ENCODE measurements at places on chromosomes 7 and 10.

- DNase-seq, result no peak
Measured at GRCh38 chr7:1888425-1888824, 218.3 kb downstream of the ELFN1 start.

DNA sequence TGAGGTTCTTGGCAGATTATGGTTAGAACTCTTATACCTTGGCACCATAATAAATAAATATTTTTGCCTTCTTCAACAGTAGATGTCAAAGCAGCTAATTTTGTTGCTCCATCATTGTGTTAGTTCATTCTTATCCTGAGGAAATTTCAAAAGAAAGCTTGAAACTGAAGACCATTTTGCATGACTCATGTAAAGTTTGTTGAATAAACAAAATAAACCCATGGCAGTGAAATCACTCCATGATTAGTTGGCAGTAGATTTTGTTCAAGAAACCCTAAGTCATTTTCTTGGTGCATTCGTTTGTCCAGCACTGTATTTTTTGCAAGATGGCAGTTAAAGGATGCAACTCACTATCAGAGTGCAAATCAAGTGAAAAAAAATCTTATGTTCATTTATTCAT, 91.6 kb downstream of the HECW1 start:
- no peak for DNase-seq

GRCh38 chr7:40909346-40909980, 774.7 kb downstream of the SUGCT start:
- no peak for DNase-seq

GRCh38 chr7:84399661-84400060, 205.1 kb upstream of the SEMA3A start:
- DNase-seq, result no peak

GRCh38 chr10:2592360-2593160, 474.8 kb upstream of the PFKP start:
- DNase-seq, result no peak

- peak; percentile 29 for DNase-seq
Measured at GRCh38 chr7:134126966-134127848, at the start of gene LRGUK. LRGUK (plus strand) TSS chr7:134127340; CDS start chr7:134127368, 28 bp downstream.

- DNase-seq, result no peak
Measured at GRCh38 chr7:118179191-118179590, 4.8 kb upstream of the LSM8 start.

DNA sequence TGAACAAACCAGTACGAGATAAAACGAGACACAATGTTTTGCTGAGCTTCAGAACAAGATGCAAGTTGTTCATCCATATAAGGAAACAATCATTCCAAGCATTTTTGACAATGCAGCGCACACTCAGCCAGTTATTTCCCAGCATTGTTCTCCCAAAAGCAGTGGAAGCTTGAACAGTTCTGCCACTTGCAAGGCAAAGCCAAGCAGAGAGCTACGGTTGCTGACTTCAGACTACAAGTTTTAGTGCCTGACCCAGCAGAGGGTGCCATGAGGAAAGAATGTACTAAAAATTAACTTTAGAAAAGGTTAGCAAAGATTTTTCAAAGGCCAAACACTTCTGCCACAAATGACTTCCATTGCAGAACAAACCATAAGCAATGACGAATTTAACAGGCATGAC, 152.5 kb downstream of the SLC25A13 start:
- DNase-seq, result no peak

GRCh38 chr10:86957471-86958115, at the start of gene MMRN2:
MMRN2 (minus strand) TSS chr10:86957615; CDS start chr10:86957541, 74 bp downstream.
- no peak for DNase-seq

DNA sequence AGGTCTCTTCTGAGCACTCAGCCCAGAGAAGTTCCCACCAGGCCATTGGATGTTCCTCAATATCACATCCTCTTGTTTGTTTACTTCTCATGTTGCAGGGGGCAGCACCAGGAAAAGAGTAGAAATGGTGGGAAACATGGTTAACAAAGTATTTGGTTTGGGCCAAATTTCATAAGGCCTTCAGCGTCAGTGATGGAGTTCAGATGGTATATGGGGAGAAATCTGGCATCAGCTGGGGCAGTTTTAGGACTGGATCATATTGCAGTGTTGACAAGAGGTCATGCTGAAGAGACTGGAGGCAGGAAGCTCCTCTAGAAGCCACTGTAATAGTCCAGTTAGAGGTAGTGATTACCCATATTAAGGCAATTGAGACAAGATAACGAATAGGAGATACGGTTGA, 200.0 kb downstream of the WDR11 start:
- DNase-seq, result no peak

- DNase-seq, result no peak
Measured at GRCh38 chr10:83931669-83932068, 207.6 kb upstream of the GHITM start.

DNA sequence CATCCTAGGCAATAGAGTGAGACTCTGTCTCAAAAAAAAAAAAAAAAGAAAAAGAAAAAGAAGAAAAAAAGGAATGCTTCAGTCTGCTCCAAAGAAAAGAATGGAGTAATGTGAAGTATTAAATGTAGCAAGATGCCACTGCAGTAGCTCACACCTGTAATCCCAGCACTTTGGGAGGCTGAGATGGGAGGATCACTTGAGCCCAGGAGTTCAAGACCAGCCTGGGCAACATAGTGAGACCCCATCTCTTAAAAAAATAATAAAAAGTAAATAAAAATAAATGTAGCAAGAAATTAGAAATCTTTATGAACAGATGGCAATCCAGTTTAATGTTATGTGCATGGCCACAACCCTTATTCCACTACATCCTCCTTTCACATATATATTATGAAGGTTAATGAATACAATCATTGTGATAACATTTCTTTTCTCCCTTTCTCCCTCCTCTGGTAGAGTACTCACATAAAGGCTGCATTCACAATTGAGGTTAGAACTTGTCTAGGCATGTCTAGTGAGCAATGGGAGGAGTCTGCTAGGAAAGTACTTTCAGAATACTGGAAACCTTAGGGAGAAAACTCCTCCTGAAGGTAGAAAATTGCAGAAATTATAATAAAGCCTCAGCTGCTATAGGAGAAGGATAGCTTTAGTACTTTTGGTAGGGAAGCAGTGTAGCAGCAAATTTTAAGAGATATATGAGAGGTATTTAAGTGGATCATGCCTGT, 20.4 kb downstream of the KLLN start:
- no peak for DNase-seq

GRCh38 chr7:2383543-2384274, 19.7 kb upstream of the CHST12 start:
- DNase-seq, result no peak

- no peak for DNase-seq
Measured at GRCh38 chr7:55546814-55547213, 25.5 kb downstream of the VOPP1 start.

DNA sequence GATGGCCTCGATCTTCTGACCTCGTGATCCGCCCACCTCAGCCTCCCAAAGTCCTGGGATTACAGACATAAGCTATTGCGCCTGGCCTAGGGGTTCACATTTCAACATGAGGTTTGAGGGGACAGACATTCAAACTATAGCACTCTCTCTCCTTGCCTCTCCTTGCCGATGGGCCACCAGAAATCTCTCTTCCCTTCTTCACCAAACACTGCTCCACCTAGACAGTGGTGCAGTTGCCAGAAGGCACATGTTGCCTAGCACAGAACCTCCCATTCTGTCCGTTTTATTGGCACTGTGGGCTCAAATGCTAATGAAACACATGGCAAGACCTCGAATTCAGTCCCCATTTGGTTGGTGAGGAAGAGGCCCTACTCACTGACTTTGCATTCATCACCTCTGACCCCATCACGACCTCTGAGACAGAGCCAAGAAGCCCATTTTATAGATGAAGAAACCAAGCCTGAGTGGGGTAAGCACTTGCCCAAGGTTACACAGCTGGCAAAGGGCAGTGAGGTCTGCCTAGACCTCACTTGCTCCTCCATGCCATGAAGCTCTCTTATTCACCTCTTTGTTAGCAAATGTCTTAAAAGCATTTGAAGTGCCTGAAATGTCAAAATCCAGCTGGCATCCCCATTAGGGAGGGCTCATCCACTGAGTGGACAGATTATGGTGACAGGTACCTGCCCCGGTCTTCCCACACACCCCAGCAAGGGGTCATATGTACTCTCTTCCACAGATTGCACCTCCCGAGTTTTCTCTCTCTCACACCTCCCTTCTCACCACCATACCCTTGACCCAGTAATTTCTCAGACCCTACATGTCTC, 34.0 kb downstream of the GPRIN2 start:
- DNase-seq, result no peak

DNA sequence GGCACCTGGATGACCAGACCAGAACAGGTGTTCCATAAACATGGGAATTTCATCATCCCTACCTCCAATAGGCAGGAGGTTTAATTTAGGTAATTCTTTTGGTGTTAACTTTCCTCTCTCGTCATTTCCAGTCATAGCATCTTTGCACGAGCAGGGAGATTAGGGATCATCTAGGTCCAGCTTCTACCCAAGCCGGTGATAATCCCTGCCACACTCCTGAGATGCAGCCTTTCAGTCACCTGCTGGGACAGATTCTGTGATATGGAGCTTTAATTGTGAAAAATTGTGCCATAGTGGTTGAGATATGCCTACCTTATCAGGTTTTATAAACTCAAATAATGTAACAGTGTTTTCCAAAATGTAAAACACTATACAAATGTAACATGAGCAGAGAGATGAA, 191.8 kb upstream of the AOAH start:
- no peak for DNase-seq

DNA sequence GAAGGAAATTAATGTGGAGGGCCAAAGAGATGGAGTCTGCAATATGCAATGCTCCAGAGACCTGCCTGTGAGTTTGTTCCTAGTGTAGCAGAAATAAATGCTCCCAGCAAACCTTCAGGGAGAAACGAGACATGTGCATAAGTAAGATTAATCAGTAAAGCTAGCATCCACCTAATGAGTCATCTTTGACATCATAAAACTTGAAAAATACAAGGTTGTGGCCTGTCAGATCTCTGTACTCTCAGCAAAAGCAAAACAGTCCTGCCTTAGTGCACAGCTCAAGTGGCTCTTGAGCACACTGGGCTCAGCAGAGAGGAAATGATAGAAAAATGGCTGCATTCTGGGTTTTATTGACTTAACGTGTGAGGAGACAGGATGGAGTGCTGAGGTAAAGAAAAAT, 32.5 kb upstream of the ERCC6 start:
- DNase-seq, result no peak

GRCh38 chr10:28281726-28282315, 21.0 kb downstream of the MPP7 start:
- DNase-seq, result no peak

DNA sequence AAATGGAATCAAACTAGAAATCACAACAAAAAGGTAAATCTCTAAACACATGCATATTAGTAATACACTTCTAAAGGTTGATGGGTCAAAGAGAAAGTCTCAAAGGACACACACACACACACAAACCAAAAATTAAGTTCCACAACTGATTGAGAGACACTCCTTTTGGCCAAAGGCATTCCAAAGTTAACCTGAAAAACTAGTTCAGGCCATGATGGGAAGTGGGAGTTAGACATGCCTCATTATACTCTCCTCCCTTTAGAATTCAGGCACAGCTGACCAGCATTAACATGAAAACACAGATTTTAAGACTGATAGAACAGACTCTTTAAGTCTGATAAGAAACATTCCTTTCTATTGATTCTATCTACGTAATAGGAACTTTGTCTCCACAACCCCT, 332.4 kb upstream of the IGFBP3 start:
- no peak for DNase-seq

- no peak for DNase-seq
Measured at GRCh38 chr7:151178236-151178635, 8.8 kb downstream of the ASB10 start.

- DNase-seq, result no peak
Measured at GRCh38 chr10:45509491-45509890, 135.5 kb downstream of the ALOX5 start.

- DNase-seq, result no peak
Measured at GRCh38 chr10:102927311-102928010, 9.4 kb downstream of the CNNM2 start.

GRCh38 chr10:29130190-29130673, 158.6 kb upstream of the LYZL1 start:
- DNase-seq, result no peak

GRCh38 chr7:2008101-2008935, 224.4 kb downstream of the MAD1L1 start:
- no peak for DNase-seq

GRCh38 chr7:126720232-126720631, 532.5 kb downstream of the GRM8 start:
- DNase-seq, result no peak

DNA sequence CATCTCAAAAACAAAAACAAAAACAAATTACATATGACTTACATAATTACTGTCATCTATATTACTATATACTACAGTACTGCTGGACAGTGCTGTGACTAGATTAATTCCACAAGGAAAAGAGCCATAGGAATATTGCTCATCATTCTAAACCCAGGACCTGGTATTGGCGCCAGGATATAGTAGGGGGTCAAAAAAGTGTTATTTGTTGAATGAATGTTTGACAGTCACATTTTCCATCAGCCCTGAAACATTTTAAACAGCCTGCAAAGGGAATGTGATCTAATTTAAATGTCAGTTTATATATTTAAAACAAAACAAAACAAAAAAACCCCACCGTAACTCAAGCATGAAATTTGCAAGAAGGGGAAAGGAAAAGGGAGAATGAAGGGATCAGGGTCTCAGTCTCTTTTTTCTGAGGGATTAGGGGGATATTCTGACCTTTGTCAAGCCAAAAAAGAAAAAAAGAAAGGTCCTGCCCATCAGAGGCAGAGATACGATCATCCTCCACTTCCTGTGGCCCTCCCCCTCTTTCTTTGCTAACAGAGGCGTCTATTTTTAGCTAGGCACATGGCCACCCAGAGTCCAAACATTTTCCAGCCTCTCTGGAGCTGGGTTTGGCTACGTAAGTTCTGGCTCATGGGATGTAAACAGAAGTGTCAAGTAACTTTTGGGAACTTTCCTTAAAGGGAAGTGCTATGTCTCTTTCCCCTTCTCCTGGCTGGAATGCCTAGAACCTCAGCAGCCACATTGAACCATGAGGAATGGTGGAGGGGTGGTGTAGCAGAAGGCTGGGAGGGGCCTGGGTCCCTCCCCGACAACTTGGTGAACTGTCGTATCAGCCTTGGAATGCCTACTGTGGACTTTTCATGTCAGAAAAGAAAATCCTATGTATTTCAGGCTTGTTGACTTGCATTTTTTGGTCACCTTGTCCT, 44.6 kb upstream of the DLG5 start:
- DNase-seq, result no peak

DNA sequence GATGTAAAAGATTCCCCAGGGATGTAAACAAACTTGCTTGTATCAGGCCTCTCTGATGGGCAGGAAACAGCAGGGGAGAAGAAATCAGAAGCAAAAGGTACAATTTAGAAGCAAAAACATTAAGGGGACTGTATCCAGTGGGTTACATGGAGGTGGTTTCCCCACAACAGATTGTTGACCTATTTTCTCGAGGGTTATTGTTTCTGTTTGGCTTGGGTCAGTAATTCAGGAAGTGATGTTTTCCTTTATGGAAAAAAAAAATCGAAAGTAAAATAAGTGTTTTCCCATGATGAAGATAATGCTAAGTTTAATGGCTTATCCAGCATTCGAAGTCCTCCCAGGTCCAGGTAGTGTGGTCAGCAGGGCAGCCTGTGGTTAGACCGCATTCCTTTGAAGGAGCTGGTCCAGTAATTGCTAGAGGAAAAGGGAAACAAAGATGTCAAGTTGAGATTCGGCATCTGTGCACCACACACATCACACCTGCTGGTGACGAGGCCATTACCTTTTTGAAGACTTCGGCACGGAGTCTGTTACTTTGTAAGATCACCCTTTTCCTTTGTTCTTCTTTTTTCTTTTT, 37.3 kb upstream of the ADAM12 start:
- DNase-seq, result no peak

Measured in activated CD4-positive, alpha-beta T cell treated with anti-CD3 and anti-CD28 coated beads, Interleukin-2, amount 50 U/mL, for 24 hours (primary cell).